Retinal pigment epithelial cell (primary cell): ENCODE measurements at places on chromosomes 4 and X.

DNA sequence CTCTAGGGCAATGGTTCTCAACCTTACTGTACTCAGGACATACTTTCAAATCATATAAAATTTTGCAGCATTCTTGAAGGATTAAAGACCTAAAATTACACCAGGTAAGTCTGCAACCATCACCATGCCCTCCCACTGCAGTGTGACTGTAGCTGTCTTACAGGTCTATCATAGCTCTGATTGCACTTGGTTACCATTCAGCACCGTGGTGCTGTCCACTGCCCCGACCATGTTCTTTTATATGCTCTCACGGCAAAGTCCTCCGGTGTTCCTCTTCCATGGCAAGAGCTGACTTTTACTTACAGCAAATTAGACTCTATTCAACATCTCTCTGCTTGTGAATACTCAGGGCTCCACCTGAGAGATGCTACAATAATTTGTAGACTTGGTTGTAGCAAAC, 11.5 kb downstream of the CRMP1 start:
- no peak for DNase-seq

DNA sequence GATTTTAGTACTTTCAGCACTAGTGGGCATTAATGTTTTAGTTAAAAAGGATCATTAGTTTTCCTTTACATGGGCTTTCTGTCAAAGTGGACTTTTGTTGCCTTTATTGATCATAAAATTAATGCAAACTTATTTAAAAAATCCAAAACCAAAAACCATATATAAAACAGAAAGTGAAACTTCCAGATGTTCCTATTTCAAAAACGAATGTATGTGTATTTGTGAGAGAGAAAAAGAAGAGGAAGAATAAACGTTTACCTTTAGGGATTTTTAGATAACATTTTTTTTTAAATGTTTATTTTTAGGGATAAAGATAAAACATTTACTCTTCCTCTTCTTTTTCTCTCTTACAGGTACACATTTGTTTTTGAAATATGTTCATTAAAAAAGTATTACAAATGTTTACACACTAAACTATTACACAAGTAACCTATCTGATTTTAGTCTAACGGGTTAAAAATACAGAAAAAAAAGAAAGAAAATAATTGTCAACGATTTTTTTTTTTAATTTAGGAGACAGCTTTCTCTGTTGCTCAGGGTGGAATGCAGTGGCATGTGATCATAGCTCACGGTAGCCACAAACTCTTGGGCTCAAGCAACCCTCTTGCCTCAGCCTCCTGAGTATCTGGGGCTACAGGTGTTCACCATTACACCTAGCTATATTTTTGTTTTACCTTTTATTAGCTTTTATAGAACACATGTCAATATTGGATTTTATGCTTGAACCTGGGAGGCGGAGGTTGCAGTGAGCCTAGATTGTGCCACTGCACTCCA, 16.8 kb upstream of the COX18 start:
- DNase-seq, result no peak

- DNase-seq, result no peak
Observed at GRCh38 chrX:51894697-51895336, 1.4 kb downstream of the MAGED1 start.

GRCh38 chr4:115229873-115230272, 116.5 kb upstream of the NDST4 start:
- no peak for DNase-seq

- no peak for DNase-seq
Observed at GRCh38 chr4:151725087-151725486, 35.7 kb downstream of the GATB start.

- no peak for DNase-seq
Observed at GRCh38 chrX:49254639-49255038, 9.9 kb downstream of the FOXP3 start.

GRCh38 chr4:27429364-27429871, 568.8 kb downstream of the STIM2 start:
- DNase-seq, result no peak

DNA sequence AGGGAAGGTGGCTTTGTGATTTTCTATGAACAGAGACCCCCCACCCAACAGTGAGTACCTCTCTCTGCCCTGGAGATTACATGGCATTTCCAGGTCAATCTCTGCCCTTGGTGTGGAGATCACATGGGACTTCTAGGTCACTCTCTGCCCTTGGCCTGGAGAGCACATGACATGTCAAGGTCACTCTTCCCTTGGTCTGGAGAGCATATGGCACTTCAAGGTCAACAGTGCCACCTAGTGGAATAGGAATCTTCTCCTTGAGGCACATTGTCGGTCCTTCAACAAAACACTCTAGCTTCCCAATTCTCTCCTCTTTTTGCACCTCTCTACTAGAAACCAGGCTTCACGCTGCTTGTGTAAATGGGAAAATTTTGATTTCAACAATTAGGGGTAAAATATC, 66.2 kb upstream of the TACR3 start:
- no peak for DNase-seq

- no peak for DNase-seq
Observed at GRCh38 chr4:150680651-150681050, 98.7 kb downstream of the MAB21L2 start.

- DNase-seq, result no peak
Observed at GRCh38 chr4:94390804-94391410, 48.3 kb upstream of the HPGDS start.

GRCh38 chr4:159497936-159498335, 395.1 kb downstream of the RAPGEF2 start:
- DNase-seq, result peak; percentile 81

GRCh38 chrX:147912093-147912801, 528 bp downstream of the FMR1 start:
- no peak for DNase-seq

- no peak for DNase-seq
Observed at GRCh38 chrX:7446815-7447214, 298.9 kb upstream of the PUDP start.

DNA sequence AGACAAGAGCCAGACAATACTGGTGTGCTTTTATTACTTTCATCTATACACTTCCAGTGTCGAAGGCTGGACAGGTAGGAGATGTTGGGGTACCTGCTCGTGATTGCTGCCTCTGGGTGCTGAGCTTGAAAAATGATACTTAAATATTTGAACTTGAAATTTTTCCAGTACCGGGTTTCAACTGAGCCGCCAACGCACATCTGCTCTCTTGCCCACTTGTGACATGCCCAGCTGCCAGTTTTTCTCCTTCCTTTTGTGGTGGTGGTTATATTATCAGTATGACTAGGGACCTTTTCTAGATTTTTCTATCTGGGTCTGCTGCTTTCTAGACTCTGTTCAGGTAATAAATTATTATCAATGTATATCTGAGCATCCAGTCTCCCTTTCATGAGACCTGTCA, 3.4 kb downstream of the OGT start:
- DNase-seq, result no peak

DNA sequence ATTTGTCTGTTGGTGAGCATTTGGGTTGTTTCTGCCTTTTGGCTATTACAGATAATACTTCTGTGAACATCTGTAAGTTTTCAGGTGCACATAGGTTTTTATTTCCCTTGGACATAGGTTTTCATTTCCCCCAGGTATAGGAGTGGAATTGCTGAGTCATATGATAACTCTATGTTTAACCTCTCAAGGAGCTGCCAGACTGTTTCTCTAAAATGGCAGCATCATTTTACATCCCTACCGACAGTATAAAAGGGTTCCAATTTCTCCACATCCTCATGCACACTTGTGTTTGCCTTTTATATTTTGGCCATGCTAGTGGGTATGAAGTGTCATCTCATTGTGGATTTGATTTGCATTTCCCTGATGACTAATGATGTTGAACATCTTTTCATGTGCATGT, 53.5 kb downstream of the TMEM164 start:
- no peak for DNase-seq

- no peak for DNase-seq
Observed at GRCh38 chrX:111460607-111461006, 48.6 kb upstream of the DCX start.

- no peak for DNase-seq
Observed at GRCh38 chr4:10020106-10020505, 1.2 kb downstream of the SLC2A9 start.

- DNase-seq, result no peak
Observed at GRCh38 chr4:156169861-156170260, 216.2 kb upstream of the CTSO start.

DNA sequence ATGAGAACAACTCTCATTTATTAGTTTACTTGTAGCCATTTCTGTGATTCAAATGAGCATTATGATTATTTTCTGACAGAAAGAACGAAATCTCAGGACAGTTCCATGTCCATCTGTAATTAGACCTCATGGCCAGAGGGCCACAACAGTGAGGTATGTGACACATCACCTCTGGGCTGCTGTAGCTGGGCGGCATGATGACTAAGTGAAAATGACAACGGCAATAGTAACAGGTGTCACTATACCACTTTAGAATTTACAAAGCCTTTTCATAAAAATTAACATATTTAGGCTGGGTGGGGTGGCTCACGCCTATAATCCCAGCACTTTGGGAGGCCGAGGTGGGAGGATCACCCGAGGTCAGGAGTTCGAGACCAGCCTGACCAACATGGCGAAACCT, 252.6 kb downstream of the CBR4 start:
- DNase-seq, result no peak

DNA sequence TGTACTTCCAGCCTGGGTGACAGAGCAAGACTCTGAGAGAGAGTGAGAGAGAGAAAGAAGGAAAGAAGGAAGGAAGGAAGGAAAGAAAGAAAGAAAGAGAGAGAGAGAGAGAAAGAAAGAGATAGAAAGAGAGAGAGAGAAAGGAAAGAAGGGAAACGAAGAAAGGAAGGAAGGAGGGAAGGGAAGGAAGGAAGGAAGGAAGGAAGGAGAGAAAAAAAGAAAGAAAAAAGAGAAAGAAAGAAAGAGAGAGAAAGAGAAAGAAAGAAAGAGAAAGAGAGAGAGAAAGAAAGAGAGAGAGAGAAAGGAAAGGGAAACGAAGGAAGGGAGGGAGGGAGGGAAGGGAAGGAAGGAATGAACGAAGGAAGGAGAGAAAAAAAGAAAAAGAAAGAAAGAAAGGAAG, 238.6 kb downstream of the ASMT start:
- DNase-seq, result no peak

DNA sequence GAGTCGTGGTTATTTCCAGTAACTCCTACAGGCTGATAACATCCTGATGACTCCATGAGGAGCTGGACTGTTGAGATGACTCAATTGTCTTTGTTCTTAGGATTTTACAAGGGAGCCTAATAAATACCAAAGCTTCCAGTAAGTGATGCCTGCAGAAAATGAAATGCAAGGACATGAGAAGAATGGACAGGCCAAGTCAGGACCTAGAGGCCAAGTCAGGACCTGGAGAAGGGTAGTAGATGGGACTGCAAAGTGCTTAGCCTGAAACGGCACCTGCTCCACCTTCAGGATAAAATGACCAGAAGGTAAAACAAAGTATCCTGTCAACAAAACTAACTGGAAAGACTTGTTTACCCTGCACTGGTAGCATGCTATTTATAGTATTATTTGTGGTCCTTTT, 6.4 kb upstream of the SLC10A6 start:
- no peak for DNase-seq

- DNase-seq, result peak; percentile 64
Observed at GRCh38 chr4:82890901-82891706, at the start of gene SEC31A. Gene SEC31A (minus strand): TSS chr4:82891153. CDS start chr4:82881936, 9,217 bp downstream.

DNA sequence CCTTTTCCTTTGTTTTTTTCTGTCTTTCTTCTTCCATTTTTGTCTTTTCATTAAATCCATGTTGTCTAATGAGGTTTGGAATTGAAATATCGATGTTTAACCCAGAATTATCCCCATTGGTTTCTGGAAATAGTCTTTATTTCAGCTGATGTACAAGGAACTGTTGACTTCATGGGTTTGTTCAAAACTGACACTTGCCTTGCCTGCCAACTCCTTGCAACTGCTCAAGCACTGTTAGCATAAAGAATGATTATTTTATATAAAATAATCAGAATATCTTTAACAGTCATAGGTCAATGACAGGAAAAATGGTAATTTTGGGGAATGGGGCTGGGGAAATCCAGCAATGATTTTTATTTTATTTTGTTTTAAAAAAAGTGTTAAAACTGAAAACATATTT, 359.6 kb upstream of the LCORL start:
- DNase-seq, result no peak

DNA sequence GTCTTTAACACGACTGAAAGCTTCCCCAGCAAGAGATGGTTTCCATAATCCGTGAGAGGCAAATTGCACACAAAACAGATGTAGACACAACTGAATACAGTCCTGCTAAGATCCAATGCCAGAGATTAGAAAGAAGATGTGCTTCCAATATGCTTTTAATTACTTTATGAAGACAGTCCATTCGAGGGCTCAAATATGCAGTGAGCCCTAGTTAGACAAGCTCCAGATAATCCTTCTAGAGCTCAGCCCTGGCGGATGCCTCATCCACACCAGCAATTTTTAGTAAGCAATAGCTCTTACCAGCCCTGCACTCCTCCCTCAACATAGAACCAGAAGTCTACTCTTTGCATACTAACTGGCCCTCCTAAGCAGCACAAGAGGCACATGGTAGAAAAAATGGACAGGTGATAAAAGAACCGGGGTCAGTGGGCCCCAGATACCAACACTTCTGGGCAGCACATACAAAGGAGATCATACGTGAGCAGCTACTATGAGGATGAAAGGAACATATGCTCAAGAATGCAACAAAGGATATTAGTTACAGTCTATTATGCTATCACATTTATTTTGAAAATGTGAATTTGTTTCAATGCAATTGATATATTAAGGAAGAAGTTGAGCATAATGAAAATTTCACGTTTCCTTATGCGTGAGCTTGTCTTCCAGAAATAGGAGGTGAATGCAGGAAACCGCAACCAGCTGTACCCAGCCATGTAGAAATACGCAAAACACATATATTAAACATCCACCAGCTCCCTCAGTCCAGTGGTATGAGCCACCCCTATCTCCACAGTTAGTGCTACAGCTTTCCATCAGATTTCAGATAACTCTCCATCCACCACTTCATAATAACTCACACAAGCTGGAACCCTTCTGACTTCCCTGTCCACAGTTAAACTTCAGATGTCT, 34.3 kb downstream of the GPC4 start:
- DNase-seq, result no peak

- DNase-seq, result no peak
Observed at GRCh38 chr4:37749398-37749988, 63.3 kb upstream of the RELL1 start.

- DNase-seq, result no peak
Observed at GRCh38 chr4:74570095-74570494, 125.2 kb downstream of the AREG start.

GRCh38 chrX:136691028-136691809, 43.3 kb downstream of the CD40LG start:
- no peak for DNase-seq

- DNase-seq, result peak; percentile 84
Observed at GRCh38 chr4:163701916-163702315, 207.4 kb downstream of the TMA16 start.

- no peak for DNase-seq
Observed at GRCh38 chr4:38154252-38154651, 194.1 kb downstream of the PTTG2 start.

DNA sequence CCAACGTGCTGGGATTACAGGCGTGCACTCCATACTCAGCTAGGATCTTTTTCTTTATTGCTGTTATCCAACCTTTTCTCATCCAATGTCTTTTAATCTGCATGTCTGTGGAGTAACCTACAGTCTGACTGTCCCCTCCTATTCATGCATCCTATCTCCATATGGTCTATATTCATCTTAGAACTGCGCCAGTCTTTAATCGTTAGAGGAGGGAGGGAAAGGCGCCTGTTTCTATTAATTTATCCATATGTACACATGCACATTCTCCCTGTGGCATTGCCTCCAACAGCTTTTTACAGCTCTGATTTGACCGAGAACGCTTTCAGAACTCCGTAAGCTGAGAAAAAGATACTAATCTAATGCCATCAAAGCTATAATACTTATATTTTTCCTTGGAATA, 9.8 kb downstream of the DCTD start:
- DNase-seq, result no peak
